ENCODE measurements at places on chromosomes 12 and 14. TPM values are rescaled to one million over a fixed set of nuclear protein-coding genes. Genes with fewer than 3 reads are reported as not detected.

DPF3 gene
- total RNA-seq: 5.4 TPM

EEF1AKMT3 gene
- 8.9 TPM for total RNA-seq

TAMALIN gene
- 0.25 TPM for total RNA-seq

TEX52 gene
- total RNA-seq: not detected

MYO1A gene
- total RNA-seq: not detected

TMTC1 gene
- 3.9 TPM for total RNA-seq

AEBP2 gene
- total RNA-seq: 5.8 TPM

GPR68 gene
- 0.71 TPM for total RNA-seq

ACTR6 gene
- total RNA-seq: 24.1 TPM

GRCh38 chr14:94747739-94748138, 22.2 kb downstream of the GSC start:
- DNase-seq: no peak

- DNase-seq: no peak
These were observed 237.3 kb downstream of the CCDC59 start for GRCh38 chr12:82120901-82121300.

DNA sequence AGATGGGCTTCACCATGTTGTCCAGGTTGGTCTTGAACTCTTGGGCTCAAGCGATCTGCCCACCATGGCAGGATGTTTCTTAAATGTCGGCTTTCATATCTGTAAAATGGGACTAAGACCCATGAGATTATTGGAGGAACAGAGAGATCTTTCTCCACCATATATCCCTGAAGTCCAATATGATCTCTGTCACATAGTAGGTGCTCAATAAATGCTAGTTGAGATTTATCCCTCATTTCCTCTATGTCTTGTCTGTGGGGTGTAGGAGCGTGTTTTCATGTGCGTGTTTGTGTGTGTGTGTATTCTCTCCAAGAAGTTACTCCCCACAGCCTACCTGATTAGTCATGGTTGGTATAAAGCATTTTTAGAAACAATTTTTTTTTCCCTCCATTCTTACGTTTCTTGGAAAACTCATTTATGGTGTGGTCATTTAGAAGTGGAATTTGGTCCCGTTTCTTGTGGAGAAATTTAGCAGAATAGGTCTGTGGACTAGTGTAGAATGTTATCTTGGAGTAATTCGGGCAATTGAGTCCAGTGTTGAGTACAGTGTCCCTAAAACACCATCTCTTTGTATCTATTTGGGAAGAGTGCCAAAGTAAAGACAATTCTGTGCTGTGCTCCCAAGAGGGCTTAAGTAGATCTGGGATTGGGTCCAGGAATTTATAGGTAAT, 4.3 kb downstream of the STRAP start:
- DNase-seq: peak; percentile 12

- DNase-seq: no peak
These were observed 304.4 kb downstream of the TMEM132D start for GRCh38 chr12:129599406-129599805.

- DNase-seq: peak; percentile 70
These were observed 8.8 kb upstream of the SP7 start for GRCh38 chr12:53344824-53345485.

- DNase-seq: no peak
These were observed 573.2 kb downstream of the PRKD1 start for GRCh38 chr14:29354486-29354885.

DNA sequence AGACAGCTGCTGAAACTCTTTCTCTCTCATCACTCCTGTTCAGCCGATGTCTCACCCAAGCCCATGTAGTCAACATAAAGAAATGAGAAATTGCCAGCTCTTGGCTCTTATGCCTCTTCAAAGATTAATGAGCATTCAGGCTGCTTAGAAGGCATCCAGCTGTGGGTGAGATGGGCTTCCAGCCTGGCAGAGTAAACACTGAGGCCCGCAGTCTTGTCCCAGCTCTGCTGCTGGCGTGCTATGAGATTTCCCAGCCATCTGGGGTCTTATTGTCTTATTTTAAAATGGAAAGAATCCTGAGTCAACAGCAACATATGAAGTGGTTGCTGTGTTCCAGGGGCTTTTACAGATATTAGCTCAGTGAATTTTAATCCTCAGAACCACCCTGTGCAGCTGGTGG, 12.6 kb downstream of the RXYLT1 start:
- DNase-seq: no peak

DNA sequence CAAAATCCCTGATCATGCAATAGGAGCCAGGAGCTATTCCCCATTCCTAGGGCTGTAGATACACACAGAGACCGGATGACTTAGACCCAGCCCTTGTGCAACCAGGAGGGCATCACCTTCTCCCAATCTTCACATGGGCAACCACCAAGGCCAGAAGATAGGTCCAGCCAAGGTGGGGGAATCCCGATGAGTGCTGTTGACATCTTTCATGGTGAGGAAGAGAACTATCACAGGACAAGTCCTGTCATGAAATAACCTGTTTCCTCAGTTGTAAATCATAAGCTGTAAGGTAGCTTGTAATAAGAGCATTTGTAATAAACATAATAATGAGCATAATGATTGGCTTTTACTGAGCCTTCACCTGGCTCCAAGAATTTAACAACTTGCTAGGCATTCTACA, 89.5 kb downstream of the GCH1 start:
- no peak for DNase-seq

DNA sequence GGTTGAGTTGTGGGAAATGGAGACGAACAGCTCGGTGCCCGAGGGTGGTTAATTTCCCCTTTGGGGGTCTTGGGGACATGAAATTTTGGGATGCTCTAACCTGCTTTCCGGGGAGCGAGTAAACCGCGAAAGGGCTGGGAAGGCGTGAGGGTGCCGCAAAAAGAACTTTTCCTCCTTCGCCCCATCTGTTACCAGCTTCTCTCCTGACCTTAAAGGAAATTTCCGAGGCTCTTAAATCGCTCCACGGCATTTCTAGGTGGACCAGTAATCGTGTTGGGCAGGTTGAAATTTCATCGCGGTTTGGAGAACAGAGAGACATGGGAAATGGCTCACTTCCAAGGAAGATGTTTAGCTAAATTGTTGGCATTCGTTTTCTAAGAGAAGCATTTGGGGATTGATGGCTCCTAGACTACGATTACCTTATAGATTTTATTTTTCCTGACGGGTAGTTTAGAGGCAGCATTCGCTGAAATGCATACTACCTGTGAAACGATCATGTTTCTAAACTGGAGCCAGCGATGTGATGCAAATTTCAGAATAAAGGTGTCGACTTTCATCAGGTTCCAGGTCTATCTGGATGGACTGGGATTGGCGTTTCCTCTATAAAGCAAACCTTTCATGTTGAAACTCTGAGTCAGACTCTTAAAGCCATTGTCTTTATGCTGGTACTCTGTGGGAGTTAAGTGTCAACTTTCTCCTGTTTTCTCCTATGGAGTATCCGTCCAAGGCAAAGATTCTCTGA, 414.5 kb downstream of the PCNX1 start:
- peak; percentile 83 for DNase-seq

GRCh38 chr12:65526311-65526710, 247.8 kb downstream of the MSRB3 start:
- peak; percentile 91 for DNase-seq

- DNase-seq: no peak
These were observed 2.5 kb downstream of the SFSWAP start for GRCh38 chr12:131713349-131713748.

- DNase-seq: peak; percentile 61
These were observed 7.5 kb downstream of the VTI1B start for GRCh38 chr14:67666750-67667449.

DNA sequence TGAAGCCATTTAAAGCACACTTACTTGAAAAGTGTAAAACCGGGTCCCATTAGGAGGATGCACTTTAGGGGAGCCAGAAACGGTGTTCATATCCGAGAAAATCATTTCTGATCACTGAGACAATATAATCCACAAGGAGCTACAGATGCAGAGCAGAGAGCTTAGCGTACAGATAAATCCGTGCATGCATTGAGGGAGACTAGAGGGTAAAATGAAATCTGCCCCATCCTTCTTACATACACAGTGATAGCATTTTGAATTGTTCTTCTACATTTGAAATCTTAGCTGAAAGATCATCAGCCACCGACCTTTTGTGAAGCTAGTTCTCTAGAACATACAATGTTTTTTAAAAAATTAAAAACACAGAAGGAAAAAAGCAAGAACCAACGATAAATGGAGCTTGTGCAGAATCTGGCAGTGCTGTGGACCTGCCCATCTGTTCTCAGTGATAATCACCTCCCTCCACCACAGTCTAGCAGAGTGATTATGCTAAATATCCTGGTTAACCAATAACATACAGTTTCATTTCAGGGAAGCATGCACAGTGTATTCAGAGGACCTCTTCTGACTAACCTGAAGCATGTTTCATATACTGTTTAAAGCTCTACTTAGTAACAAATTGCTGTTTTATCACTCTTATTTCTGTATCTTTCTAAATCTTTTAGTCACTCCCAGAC, 161.1 kb downstream of the PPFIA2 start:
- DNase-seq: no peak

GRCh38 chr12:100800723-100801122, 6.1 kb downstream of the ANO4 start:
- no peak for DNase-seq

GRCh38 chr12:47903927-47904712, 674 bp downstream of the VDR start:
- peak; percentile 84 for DNase-seq

DNA sequence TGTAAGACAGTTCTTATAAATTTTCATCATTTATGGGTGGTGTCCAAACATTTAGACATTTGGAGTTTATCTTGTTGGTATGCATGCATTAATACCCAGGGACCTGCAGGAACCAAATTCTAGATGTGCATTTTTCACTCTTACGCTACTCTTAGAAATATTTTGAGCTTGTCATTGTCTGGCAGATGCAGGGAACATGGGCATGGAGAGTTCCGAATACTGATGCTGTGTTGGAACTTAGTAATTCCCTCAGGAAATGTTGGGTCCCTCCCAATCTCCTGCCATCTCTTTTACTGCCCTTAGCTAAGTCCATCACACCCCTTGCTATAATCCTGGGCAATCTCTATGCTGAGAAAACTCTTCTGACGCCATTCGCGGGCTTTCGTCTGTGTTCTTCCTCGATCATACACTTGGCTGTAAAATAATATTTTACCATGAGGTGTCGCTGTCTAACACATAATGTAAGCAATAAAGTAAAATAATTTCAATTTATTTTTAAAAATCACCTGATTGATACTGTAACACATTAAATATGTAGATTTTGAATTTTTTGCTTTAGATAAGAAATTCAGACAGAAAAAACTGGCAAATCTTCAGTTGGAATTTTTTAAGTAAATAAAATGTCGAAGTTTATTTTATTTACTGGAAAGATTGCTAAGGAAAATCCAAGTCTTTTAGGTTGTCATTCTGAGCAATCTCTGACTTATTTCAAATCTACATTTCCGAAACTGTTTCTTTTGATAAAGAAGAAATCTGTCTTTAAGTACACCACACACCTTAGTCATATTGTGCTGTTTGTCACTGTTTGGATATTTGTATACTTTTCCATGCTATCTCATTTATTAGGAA, 304.1 kb upstream of the SSTR1 start:
- DNase-seq: peak; percentile 28

DNA sequence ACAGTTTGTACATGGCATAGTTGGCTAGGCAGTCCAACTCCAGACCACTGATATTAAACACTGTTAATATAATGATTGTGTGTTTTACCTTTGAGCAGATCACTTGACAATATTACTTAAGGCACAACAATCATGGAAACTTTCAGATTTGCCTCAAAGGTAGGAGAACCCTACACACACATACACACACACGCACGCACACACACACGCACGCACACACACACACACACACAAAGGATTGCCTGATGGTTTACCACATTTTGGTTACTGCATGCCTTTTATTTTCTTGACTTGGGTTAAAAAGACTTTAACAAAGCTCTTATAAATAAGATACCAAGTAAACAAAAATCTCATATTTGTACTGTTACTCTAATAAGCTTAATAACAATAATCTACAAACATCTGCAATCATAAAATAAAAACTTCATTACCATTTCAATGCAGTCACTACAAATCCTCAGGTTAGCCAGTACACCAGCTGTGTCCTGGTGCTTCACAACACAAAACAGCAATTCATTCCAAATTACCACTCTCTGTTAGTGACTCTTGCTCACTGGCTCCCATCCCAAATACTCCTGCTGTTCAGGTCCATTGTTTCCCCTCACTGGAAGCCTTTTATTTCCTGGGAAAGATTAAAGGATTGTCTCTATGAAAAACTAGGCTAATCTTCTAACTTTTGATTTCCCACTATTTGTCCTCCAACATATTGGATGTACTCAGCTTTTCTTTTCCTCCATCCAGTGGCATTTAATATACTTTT, 175.2 kb upstream of the ATP2B1 start:
- no peak for DNase-seq

Data from M059J (cell line).